NB4 (cell line): ENCODE measurements at places on chromosomes 1 and 21.

DNA sequence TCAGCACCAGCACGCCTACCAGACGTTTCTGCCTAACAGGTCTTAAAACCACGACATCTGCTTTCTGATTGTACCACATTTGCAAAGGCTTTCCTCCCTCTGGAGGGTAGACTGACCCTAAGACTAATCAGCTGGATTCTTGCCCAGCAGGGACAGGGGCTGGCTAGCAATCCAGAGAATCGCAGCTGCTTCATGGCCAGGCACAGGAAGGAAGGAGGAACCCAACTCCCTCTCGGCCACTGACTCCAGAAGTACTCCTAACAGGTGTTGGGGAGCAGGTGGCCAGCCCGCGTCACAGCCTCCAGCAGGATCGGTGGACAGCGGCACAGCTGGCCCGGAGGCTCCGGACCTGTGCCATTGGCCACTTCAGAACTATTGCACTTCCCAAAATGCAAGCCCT, 180.8 kb downstream of the NPHP4 start:
- no peak for DNase-seq

DNA sequence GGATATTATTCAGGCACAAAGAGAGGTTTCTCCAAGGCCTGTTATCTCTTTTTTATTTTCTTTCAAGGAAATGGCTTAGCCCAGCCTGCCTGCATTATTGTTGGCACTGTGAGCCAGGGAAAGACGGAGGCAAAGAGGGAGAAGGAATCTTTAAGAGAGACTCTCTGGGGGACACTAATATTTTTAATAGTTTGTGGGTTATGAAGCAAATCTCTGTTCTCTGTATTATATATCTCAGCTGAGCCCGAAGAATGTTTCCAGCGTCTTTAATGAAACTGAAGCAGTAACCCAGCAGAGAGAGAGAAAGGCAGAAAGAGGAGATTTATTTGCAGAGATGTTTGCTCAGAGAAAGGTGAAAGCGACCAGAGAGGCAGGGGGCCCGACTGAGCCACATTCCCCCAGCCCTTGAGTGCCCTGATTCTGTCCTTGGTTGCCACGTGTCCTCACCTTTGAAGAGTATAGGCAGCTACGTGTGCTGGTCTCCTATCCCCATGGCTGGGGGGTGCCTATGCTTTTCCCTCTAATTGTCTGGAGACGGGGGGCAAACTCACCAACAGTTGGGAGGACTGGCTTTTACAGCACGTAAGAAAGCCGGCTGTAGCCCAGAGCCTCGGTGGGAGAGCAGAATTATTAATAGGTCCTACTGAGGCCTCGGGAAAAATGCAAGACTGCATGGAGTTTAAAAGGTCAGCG, 166.4 kb downstream of the TRABD2B start:
- no peak for DNase-seq

DNA sequence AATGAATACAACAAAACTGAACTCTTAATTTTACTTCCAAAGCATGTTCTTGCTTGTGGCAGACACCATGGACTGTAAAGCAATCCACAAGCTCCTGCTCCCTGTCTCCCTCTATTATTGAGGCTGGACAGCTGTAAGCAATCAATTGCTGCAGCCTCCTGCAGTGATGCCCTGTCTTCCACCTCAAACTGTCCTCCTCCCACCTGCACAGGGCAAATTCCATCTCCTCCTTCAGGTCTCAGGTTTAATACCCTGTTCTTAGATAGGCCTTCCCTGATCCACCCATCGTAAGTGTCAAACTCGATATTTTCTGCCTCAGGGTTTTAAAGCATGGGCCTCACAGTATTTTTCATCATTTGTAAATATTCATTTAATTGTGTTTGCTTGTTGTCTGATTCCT, 81.8 kb downstream of the LYST start:
- no peak for DNase-seq

DNA sequence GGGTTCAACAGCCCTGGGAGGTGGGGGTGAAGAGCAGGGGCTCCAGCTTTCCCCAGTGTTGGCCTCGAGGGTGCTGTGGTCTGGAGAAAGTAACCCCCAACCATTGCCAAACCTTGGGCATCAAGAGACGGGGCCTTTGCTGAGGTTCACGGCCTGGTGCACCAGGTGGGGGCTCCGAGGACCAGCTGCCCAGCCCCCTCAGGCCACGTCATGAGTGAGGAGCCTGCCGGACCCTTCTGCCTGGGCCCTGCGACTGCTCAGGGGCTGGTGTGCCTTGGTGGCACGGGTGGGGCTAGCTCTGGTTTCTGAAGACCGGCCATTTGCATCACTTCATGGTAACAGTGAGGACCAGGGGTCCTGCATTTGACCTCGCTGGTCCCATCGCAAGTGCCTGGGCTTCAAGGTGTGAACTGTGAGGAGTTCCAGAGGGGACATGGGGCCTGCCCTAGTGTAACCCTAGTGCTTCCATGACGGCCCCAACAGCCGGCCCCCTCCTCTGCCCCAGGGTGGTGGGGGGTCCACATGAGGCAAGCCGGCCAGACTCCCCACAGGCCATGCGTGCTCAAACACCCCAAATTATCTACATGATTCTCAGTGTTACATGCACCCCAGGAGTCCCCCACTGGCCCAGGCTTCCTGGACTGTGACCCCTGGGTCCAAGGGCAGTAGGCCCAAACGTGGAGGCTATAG, 13.5 kb downstream of the MORN1 start:
- DNase-seq, result no peak

DNA sequence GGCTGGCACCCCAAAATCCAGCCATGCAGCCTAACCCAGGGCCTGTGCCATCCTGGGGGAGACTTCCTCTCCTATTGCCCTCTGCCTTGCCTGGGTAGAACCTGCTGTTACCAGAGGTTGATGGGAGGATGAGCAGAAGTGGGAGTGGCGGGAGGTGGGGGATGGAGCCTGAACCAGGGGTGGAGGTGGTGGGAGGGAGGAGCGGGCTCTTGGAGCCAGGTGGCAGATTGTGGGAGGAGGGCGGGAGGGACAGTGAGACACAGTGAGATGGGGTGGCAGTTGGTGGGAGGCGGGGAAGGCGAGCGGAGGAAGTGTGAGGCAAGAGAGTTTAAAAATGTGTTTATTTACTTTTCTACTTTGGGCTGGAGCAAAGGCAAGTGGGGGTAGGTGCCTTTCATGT, 87.3 kb downstream of the KCNJ6 start:
- DNase-seq, result peak; percentile 4

GRCh38 chr1:56135069-56135863, 444.1 kb downstream of the PLPP3 start:
- no peak for DNase-seq

- DNase-seq, result no peak
Observed at GRCh38 chr21:32181457-32181856, 97.4 kb downstream of the MIS18A start.

DNA sequence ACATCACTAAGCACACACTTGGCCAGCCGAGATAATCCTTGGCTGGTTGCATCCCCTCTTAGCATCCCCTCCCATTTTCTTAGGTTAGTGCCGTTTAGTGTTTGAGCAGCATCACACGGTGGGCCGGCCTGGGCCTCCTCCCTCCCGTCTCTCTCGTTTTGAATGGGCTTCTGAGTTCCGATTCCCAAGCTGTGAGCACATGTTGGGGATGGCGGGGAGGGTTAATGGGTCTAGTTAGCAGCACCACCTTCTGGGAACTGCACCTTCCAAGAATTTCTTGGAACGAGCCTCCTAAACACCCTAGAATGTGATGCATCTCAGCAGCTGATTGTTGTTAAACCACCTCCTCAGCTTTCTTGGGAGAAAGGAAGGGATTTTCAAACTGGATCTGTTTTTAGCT, 73.3 kb downstream of the CNIH3 start:
- DNase-seq, result no peak

DNA sequence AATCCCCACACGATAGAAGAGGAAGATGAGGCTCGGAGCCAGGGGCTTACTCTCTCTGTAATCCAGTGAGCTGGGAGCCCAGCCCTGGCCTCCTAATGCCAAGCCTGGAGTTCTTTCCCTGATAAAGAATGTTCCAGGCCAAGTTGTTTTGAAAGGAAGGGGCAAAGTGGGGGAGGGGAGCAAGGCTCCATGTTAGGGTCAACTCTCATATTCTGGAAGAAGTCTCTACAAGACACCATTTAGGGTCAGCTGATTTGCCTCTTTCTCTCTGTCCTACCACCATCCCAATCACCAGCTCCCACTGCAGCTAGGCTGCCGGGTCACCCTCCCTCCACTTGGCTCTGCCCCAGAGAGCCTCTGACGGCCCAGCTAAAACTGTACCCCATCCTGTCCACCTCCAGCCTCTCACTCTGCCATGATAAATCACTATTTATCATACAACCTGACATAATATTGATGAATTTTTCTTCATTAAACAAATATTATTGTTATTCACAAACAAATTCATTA, 95.0 kb downstream of the GLIS1 start:
- no peak for DNase-seq

- DNase-seq, result no peak
Observed at GRCh38 chr1:168427051-168427450, 116.7 kb downstream of the XCL2 start.

DNA sequence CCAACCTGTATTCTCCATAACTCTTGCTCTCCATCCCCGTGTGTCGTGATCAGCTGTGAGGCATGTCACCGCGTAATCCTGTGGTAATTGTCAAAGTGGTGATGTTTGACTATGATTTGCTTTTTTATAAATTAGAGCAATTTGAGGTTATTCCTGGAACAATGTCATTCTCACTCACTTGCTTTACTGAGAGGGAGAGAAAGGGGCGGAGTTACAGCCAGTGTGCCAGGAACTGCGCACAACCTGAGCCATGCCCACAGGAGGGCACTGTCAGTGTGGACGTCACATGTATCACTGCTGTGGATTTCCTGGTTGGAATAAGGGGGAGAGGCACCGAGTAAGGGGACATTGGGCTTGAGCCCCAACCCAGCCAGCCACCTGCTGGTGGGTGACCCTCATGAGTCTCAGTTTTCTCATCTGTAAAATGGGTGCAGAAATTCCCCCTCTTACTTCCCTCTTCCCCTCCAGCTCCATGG, 6.9 kb downstream of the ADGRB2 start:
- DNase-seq, result no peak

DNA sequence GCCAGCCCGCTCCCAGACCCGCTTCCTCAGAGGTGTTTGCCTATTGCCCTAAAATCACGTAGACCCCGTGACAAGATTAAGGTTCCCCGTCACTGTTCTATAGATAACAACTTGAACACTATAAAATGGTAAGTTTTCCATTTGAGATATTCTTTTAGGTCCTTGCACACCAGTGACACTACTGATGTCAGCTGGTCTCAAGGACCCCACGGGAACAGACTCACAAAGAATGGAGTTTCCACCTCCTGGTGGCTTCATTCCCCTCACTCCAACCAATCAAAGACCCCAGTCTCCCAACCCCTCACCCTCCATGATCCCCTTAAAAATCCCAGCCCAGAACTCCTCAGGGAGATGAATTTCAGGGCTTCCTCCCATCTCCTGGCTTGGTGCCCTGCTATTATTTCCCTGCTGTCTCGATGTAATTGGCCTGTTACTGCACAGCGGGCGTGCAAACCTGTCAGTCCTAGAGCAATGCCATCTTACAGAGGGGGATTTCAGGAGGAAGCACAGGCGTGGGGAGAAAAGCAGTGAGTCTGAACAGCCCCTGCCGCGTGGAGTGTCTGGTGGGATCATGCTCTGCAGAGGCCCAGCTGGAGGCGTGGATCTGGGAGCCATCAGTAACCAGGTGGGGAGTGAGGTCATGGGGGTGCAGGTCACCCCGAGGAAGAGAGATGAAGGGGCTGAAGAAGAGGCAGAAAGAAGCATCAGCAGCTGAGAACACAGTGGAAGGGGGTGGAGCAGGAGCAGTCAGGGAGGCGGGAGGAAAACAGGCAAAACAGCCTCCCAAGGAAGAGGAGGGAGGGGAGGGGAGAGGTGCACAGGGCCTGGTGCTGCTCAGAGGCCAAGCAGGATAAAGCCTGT, 35.1 kb upstream of the LBR start:
- DNase-seq, result no peak

GRCh38 chr1:16631248-16632043, 18.1 kb upstream of the NBPF1 start:
- DNase-seq, result no peak

DNA sequence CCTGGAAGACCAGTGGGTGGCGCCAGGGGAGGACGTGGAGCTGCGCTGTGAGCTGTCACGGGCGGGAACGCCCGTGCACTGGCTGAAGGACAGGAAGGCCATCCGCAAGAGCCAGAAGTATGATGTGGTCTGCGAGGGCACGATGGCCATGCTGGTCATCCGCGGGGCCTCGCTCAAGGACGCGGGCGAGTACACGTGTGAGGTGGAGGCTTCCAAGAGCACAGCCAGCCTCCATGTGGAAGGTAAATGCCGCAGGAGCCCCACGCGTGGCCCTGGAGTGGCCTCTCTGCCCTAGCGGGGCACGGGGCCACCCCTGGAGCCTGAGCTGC, 75.2 kb downstream of the OBSCN start:
- no peak for DNase-seq

DNA sequence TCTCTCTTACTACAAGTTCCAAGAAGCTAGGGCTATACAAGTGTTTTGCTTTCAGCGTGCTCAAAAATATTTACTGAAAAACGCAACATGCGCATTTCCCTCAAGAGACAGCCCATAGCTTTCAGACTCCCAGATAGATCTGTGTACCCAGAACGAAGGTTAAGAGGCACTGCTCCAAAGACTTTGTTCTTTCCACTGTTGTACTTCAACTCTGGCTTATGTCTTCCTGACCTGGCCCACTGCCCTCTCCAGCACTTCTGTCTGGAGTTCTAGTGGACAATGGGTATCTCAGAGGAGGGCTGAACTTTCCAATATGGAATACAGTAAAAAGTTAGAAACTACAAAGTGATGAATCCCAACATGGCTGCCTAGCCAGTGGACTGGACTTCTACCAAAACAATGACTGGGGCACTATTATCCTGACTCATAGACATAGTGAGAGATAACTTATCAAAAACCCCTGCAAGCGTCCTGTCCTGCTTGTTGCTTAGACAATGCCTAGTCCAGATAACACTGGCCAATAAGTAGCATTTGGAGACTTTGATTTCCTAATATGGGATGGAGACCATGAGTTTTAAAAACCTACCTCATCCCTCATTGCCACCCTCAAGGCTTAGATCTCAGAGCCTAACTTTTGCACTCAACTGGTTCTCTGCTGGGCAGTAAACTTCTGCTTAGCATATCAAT, 8.8 kb upstream of the ADAR start:
- no peak for DNase-seq

- DNase-seq, result no peak
Observed at GRCh38 chr1:157844089-157844830, 2.7 kb upstream of the CD5L start.

DNA sequence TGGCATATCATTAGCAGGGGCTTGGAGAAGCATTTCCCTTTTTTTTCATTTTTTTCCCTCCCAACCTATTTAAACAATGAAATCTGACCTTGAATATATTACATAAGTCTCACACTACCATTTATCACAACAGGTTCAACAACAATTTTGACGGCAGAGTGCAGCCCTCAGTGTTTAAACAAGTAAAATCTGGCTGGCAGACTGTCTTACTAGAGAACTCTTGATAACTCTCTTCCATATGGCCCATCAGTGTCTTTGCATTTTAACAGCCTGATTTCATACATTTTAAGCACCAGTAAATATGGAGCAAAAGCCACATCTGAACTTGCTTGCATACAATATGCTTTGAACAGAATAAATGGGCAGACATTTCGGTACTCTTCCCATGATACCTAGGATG, 213.0 kb downstream of the KCTD3 start:
- DNase-seq, result no peak

- DNase-seq, result no peak
Observed at GRCh38 chr1:206691604-206692003, 6.9 kb downstream of the MAPKAPK2 start.
